Stimulated activated CD4-positive, alpha-beta T cell treated with anti-CD3 and anti-CD28 coated beads, Interleukin-4, amount 100 ng/mL, for 48 hours (primary cell): ENCODE measurements at places on chromosomes 2 and 18.

DNA sequence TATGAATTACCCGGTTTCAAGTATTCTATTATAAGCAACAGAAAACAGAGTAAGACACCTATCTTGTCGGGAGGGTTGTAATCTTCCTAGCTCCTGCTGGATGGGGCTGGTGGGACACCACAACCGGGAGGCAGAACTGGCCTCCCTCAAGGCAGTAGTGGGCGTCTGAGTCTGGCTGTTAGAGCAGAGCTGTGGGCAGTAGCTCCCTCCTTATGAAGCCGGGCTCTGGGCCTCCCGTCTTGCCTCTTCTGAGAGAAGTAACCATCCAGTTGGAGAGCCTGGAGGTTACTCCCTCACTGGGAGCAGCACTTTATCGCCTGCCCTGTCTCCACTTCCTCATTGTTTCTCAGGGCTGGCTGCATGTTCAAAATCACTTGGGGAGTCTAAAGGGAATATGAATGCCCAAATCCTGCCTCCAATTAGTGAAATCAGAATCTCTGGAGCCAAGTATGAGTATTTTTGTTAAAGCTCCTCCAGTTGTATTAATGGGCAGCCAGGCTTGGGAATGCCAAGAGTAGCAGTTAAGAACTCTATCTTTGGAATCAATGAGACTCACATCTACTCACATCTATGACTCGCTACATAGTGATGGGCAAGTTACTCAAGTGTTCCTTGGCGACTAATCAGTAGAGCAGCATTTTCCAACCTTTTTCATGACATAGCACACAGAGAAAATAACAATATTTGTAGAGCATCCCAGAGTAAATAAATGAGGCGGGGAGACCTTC is 27.3 kb upstream of the NRP2 start:
- DNase-seq, result no peak

DNA sequence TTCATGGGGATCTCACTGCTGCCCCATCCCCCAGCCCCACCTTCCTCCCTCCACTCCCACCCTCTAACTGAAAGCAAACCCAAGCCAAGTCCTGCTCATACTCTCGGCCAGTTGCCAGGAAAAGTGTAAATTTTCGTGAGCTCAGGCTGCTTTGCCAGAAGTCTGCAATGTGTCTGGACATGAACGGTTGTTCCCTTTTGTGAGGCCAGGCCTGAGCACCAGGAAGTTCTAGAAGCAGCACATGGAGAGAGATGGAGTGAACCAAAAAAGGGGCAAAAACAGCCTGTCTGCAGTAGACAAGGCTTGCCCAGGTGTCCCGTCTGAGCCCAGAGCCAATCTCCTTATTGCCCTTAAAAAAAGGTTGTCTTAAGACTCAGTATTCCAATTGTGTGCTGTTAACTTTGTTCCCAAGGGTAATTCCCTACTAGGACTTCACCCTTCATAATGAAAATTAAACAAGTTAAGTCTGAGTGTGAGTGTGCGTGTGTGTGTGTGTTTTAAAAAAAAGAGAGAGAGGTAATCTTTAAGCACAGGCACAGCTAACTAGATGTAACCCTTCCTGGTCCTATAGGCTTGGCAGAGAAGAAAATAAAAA is 247.1 kb downstream of the BCL11A start:
- no peak for DNase-seq

- no peak for DNase-seq
Measured at GRCh38 chr2:32991091-32991845, 44.5 kb downstream of the LTBP1 start.

DNA sequence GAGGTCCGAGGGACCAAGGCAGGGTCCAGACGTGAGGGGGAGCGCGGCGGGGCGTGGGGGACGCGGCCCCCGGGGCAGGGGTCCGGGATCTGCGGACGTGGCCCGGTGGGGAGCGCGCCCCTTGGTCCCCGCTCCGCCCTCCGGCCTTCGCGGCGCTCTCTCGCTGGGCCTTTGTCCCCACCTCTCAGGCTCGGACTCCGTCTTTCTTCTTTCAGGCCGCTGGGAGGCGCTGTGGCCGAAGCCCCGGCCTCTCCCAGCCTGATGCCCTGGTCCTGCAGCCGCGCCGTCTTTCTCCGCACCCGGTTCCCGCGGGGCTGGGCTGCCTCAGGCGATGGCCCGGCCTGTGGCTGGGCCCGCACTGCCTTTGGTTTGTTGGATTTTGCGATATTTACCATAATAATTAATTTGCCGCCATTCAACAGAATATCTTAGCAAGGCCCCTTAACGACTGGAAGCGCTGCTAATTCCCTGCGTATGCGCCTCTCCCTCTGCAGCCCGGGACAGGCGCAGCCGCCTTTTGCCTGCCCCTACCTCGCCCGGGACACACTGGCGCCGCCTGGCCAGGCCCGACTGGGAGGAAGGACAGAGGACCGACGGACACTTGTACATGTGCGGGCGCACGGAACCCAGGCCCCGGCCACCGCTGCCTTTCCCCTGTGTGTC is 10.8 kb downstream of the SIX3 start:
- peak; percentile 41 for DNase-seq

- no peak for DNase-seq
Measured at GRCh38 chr18:2303517-2304238, 267.6 kb downstream of the METTL4 start.

DNA sequence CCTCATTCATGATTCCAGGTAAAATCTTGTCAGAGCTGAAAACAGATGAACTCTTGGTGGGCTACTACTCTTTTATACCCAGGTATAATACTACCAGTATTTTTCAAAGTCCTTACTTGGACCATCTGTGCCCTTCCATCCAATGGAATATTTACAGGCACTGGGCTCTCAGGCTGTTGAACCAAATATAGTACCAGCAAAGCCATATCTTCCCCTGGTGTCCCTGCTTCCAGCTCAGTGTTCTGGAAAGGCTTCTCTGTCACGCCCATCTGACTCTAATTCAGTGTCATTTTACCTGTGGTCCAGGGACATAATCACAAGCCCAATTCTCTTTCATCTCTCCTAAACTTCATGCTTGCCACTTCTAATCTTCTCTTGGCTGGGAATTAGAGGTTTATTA is 119.2 kb upstream of the STK17B start:
- no peak for DNase-seq

GRCh38 chr2:10398496-10398895 is 49.6 kb downstream of the ODC1 start:
- DNase-seq, result no peak

- peak; percentile 54 for DNase-seq
Measured at GRCh38 chr2:28624793-28625701, 126.6 kb upstream of the PPP1CB start.

- no peak for DNase-seq
Measured at GRCh38 chr2:172513524-172513900, 42.4 kb upstream of the PDK1 start.

DNA sequence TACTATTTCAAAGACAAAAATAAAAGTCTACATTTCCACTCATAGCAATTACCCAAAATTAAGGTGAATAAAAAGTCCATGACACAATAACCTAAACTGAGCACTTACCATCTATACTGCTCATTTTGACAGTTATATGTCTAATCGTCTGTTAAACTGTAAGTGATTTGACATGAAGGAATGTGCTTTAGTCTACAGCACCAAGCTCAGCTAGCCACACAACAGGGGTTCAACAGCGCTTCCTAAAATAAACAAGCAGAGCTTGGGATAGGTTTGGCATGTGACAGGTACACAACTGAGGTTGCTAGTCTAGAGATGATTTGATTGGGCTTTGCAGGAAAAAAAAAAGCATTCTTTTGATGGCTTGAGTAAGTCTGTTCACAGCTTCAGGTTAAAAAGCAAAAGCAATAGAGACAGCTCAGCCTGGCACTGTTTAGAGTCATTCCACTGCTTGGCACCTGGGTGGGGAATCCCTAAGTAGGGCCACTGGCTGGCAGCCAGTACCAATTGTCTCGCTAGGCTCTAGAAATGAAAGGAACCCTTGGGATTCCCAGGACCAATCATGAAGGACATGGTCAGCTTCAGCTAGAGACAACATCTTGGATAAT is 78.6 kb downstream of the BARD1 start:
- DNase-seq, result no peak

DNA sequence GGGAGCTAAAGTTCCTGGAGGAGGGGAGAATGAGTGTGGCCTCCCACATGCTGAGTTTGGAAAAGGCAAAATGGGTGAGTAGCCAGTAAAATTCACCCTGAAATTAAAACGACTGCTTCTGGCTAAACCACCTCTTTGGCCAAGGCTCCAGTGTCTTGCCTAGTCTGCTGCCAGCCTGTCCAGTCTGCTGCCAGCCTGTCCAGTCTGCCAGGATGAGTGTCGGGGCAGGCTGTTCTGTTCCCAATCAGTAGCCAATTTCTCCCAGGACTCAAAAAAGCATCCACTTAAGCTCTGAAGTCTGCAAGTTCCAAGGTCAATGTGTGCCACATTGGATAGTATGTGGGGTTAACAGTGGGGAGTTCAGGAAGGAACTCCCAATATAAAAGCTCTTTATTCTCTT is 134.6 kb upstream of the KLHL29 start:
- DNase-seq, result no peak

DNA sequence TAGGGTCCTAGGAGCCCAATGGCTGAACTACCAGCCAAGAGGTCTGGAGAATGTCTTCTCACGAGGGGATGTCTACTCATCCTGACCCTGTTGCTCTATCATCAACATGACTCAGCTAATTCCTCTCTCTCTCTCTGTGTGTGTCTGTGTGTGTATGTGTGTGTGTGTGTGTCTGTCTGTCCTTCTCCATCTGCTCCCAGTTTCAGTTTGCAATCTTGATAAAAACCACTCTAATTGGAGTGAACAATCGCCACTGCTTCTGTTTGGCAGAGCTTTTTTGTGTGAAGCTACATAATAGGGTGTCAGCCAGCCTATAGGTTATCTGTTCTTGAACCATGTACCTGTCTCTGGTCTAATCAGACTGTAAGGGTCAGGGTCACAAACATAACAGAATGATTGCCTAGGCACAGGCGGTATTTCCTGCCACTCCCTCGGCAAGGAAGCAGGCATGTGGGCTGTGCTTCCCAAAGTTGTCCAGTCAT is 219.8 kb downstream of the SH3BP4 start:
- DNase-seq, result no peak

GRCh38 chr18:23356915-23357601 is 96.0 kb upstream of the RIOK3 start:
- no peak for DNase-seq

DNA sequence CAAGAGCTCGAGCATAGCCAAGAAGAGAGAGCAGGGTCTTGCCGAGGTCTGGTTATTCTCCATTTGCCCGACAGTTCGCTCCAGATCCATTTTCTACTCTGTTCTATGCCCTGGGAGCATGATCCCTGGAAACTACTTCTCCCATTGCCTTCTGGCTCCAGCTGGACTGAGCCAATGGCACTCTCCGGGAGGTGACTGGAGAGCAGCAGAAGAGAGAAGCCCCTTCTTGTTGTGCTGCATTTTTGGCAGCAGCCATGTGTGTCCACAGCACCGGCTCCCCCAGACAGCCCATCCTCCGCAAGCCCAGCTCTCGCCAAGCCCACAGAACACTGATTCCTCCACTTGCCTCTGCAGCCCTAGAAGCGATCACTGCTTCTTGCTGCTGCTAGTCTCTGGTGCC is 345.5 kb downstream of the TNS1 start:
- DNase-seq, result no peak
